ENCODE measurements at places on chromosomes 16 and 17.
A peak's percentile ranks its signal among the peaks of the same experiment; 100 is the strongest.

- DNase-seq: no peak
These were observed 140.5 kb downstream of the SEC14L1 start for GRCh38 chr17:77281122-77281903.

DNA sequence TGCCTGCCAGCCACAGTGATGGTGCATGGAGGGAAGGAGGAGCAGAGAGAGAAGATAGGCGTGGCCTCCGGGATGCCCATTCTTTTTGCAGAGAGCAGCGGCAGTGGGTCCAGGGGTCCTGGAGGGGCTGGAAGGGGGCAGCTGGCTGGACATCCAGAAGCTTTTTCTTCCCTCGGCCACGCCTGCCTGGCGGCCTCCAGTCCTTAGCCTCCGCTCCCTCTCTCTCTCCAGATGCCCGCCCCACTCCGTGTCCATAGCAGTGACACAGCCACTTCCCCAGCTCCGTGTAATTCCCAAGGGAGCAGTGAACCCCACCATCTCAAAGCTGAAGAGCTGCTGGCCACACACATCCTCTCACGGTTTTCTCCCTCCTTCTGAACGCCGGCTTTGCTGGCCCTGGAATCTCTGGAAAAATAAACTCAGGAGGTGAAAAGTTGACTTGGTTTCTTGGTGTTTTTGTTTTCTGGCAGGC is 26.3 kb upstream of the CDC42EP4 start:
- peak; percentile 46 for DNase-seq

DNA sequence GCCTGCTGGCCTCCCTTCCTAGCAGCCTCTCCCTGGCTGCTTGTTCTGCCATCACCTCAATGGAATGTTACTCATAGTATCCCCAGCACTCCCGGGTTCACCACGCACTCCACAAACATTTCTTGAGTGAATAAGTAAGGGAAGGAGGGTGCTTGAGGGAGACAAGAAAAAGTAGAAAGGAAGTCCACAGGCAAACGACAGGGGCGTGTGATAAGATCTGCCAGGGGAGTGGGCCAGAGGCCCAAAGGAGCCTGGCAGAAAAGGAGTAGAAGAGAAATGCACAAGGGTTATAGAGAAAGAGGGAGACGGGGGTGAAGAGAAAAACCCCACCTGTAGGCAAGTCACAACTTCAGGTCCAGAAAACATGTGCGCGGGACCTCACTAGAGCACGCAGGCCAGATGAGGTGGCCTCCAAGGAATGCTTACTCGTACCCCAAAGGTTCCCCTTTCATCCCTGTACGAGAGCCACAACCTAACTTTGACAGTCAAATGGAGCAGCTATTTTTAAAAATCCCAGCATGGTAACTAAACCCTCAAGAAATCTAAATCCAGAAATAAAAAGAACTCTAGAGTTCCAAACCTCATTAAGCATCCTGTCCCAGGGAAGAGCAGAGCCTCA is 6.6 kb downstream of the ZDHHC7 start:
- peak; percentile 94 for DNase-seq

- no peak for DNase-seq
These were observed 7.3 kb downstream of the CHMP6 start for GRCh38 chr17:80998748-80999535.

- DNase-seq: no peak
These were observed 14.0 kb upstream of the STAC2 start for GRCh38 chr17:39239640-39240314.

- no peak for DNase-seq
These were observed 248.6 kb downstream of the WWOX start for GRCh38 chr16:78348068-78348467.

- DNase-seq: no peak
These were observed 27.4 kb upstream of the SSTR2 start for GRCh38 chr17:73137376-73137775.

DNA sequence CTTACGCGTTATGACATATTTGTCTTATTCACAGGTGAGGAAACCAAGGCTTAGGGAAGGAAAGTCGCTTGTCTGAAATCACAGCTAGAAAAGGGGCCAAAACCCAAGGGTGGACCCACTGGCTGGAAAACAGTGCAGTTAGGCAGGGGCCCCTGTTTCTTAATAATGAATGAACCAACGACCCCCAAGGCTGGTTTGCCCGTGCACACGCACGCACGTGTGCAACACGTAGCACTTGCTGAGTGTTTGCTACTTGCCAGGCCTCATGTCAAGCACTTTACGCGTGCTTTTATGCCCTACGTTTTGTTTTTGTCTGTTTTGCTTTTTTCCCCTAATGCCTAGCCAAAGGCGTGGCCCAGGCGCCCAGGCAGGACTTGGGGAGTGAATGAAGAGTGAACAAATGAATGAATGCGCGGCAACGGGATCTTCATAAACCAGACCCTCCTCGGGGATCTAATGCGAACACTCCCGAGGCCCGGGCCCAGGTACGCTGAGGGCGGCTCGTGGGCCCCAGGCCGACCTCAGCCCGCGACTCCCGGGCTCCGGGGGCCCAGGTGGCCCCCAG is 571 bp upstream of the USP10 start:
- no peak for DNase-seq

DNA sequence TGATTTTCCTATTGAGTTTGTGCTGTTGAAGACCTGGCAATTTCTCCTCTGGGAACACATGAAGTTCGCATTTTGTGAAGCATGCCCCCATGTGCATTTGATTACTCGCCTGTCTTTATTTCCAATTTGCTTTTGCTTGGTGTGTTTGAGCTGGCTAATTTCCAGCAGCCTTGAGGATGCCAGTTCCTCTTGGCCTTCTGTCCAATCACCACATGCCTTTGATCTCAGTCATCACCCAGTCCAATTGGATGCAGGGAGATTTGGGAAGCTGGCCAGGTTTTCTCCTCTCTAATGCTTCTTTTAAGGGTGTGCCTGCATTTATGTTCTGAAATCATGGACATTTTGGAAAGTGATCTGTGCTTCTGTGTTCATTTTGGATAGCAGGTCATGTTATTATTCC is 3.8 kb upstream of the TMEM100 start:
- DNase-seq: peak; percentile 98

DNA sequence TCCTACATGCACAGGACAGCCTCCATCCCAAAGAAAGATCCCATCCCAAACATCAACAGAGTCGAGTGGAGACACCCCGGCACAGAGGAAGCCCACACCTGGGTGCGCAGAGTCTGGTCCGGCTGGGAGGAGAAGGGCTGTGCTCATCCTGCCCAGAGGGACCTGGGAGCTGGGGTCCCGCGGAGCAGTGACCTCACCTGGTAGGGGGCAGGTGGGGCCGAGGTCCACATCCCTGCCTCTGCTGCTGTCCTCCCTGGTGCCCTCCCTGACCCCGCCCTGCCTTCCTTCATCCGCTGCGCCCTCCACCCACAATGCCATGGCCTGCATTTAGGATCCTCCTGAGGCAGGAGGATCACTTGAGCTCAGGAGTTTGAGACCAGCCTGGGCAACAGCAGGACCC is 2.9 kb downstream of the C16orf90 start:
- no peak for DNase-seq

DNA sequence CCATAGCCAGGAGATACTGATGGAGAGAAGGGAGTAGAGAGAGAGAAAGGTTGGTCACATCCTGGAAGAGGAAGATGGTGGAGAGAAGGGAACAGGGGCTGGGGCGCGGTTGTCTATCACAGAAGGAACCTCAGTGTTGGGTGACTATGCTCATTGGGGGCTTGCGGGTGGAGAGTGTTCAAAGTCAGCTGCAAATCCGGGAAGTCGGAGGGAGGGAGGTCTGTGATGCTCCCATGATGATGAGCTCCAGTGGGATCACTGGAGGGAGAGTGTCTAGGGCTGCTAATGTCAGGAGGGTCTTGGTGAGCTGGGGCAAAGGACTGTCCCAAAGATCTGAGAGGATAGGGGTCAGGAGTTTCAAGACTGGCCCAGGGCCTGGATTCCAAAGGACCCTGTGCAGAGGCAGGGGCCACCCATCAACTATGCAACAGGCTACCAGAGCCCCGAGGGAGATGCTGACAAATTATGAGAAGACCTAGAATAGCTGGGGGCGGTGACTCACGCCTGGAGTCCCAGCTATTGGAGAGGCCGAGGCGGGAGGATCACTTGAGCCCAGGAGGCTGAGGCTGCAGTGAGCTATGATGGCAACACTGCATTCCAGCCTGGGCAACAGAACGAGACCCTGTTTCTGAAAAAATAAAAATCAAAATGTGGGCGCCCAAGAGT is 2.6 kb downstream of the SPDYE4 start:
- no peak for DNase-seq

- no peak for DNase-seq
These were observed 12.9 kb downstream of the SPAG9 start for GRCh38 chr17:51107778-51108177.

DNA sequence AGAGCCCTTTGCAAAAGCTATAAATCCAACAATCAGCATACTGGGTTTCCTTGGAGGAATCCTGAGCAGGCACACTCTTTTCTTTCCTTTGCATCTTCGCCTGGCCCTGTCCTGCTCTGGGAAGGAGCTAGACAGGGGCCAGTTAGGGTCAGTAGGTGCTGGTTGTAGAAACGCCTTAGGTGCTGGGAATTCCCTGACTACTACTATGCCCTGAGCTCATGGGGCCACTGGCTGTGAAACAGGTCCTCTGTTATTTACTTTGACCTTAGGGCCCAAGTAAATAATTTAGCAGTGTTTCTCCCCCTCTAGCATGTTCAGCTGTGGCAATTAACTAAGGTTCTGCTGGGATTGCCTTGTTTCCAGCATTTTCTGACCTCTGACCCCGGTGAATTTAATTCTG is 15.8 kb upstream of the WSCD1 start:
- no peak for DNase-seq

GRCh38 chr17:48761114-48761513 is 32.6 kb upstream of the HOXB13 start:
- no peak for DNase-seq

GRCh38 chr17:28326114-28326513 is 7.1 kb downstream of the TMEM97 start:
- DNase-seq: no peak

GRCh38 chr17:73342541-73343167 is 30.9 kb upstream of the CDC42EP4 start:
- DNase-seq: peak; percentile 92
